Right renal cortex interstitium (tissue), 3 donors: ENCODE measurements at places on chromosomes 5 and 9. TPM values are rescaled to one million over a fixed set of nuclear protein-coding genes. Genes with fewer than 3 reads are reported as not detected.

Gene FBXL7
- 23.9 TPM for polyA plus RNA-seq

Gene GNA14
- polyA plus RNA-seq, result 16.7 TPM

GRCh38 chr5:39315995-39316394 is 48.3 kb downstream of the C9 start:
- no peak for DNase-seq

GRCh38 chr5:119080936-119081335 is 10.0 kb downstream of the DMXL1 start:
- no peak for DNase-seq

DNA sequence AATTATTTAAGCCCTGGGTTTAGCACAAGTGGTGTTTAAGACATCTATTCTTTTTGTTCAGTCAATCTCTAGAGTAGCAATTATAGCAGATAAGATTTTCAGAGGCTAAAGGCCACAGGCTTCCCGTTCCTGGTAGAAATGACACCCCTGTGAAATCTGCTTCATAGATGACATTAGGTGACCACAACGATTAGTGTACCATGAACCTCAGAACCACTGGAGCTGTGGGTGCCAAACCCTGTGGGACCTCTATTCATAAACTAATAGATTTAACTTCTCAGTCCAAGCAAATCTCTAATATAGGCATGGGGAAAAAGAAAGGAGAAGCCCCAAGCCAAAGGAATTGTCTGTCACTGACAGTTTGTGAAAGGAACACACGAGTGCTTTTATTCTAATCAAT is 207.4 kb downstream of the ARRDC3 start:
- no peak for DNase-seq
